ENCODE measurements at places on chromosomes 4 and X.

DNA sequence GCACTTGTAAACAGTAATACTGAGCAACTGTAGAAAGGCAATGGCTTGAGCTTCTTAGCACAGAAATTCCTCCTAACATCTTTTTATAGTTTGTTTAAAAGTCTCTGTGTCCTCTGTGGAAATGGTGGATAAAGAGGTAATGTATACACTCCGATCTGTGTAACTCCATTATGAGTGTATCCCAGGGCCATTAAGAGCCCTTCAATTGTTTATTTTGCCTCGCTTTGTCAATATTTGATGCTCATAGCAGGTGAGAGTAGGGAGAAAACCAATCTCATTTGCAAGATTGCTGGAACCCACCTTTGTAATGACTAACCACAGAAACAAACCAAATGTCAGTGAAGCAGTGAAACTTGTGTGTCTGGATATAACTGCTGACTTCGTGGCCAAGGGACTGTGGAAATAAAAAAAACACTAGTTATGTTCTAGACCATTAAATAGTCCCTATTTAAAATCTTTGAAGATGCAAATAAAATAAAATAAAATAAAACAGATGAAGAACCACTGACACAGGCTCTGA is 598.2 kb upstream of the BOD1L1 start:
- no peak for DNase-seq

DNA sequence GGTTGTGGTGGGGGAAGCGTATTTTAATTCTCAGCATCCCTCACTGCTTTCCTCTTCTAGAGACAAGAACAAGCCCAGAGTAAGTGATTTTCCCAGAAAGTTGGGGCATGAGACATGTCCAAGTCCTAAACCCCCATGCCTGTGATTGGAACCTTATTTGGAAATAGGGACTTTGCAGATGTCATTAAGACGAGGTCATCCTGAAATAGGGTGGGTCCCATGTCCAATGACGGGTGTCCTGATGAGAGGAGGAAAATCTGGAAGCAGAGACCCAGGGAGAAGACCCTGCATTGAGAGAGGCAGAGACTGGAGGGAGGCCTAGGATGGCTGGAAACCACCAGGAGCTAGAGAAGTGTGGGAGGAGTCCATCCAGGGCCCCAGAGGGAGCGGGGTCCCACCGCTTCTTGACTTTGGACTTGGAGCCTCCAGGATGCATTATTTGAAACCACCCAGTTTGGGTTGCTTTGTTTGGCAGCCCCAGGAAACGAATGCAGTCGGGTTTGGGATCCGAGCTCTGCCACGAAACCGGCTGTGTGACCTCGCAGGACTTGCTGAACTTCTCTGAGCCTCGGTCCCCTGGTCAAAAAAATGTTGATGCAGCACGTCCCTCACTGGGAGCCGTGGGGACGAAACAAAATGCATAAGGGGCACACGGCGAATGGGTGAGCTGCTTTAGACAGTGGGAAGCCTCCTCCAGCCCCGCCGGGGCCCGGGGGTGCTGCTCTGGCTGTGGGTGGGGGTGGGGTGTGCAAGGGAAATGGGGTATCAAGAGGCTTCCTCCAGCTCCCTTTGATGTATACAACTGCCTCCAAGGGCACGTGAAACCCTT is 113.9 kb downstream of the CPZ start:
- DNase-seq: no peak

DNA sequence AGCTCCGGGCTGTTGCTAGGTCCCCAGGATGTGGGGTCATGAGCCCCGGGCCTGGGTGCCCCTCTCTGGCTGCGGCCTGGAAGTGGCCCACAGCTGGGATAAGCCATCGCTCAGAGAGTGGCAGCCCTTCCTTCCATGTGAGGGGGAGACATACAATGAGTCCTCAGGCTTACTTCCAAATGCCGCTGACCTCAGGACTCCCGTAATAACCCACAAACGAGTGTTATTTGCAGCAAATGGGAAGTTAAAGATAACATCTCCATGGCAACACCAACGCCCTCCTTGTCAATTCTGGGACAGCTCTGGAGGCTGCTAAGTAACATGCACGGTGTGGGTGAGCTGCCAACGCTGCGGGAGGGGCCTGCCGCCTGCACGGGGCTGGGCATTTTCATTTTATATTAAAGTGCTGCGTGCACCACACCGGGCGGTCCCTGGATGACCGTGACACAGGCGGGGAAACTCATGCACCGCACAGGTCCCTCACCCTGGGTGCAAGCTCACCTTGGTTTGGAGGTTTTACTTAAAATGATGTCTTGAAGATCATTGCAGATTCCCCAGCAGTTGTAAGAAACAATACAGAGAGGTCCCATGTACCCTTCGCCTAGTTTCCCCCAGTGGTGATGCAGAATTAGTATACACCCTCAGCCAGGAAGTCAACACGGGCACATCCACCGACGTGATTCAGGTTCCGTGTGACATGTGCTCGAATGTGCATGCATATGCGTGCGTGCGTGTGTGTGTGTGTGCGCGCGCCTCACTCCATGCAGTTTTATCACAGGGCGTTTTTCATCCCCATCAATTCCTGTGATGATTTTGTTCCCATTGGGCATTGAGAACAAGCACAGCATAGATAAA is 79.4 kb downstream of the ABLIM2 start:
- DNase-seq: no peak

DNA sequence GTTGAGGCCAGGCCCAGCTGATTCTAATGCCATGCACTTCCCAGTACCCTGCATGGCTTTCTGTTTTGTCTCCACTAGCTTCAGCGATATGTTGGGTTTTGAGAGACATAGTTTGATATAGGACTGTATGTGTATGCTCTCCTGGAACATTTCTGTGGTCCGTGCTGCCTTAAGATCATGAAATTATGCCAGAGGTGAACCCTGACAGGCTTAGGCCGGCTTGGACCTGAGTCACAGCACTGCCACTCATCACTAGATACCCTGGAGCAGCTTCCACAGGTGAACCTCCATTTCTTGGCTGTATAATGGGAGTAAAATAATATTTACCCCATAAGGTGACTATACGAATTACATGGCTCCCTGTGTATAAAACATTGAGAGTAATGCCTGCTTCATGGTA is 6.4 kb downstream of the SGMS2 start:
- DNase-seq: no peak
